ENCODE measurements at places on chromosomes 2 and 18. TPM values are rescaled to one million over a fixed set of nuclear protein-coding genes. Genes with fewer than 3 reads are reported as not detected.

Gene ZC3H6
- 7.6 TPM for total RNA-seq

Gene AQP12A
- total RNA-seq = not detected

Gene C2orf76
- total RNA-seq = 13.4 TPM

Gene LAMA3
- 2.6 TPM for total RNA-seq

Gene TP53I3
- 2.8 TPM for total RNA-seq

Measured in A673 (cell line).